ENCODE measurements at places on chromosomes 11 and 22.

- DNase-seq = no peak
These were observed 16.1 kb upstream of the CARD18 start for GRCh38 chr11:105155679-105156078.

DNA sequence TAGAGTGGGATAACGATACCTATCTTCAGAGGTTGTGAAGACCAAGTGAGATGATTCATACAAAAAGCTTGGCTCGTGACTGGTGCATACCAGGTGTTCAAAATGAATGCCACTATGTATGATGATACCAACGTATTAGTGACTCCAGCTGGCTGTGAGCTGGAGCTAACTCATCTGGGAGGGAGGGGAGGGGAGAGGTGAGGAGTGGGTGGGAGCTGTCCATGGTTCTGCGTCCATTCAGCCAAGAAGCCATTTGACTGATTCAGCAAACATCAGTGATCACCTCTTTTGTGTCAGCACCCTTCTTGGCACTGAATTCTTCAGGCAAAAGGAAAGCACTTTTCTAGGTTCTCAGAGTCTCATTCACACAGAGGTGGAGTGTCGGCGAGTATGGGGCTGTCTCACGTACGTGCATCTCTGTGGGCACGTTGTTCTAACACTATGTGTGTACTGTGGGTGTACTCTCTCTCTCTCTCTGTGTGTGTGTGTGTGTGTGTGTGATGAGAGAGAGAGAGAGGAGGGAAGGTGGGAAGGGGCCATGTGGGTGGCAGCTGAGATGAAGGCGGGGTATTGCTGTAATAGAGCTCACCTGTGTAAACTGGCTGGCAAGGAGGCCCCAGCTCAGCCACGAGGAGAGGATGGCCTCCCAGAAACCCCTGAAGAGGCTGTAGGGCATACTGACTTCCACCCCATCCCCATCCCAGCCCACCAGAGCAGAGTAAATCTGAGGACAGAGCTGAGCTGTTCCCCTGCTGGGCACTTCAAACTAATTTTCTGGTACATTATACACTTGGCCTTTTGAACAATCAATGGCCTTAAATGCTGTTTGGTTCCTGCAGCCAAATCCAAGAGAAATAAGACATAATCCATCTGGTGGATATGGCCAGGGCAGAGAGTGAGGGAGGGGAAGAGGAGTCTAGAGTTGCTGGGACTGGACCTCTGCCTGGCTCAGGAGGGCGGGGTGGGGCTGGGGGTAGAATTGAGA is 96.1 kb upstream of the THY1 start:
- DNase-seq = no peak

DNA sequence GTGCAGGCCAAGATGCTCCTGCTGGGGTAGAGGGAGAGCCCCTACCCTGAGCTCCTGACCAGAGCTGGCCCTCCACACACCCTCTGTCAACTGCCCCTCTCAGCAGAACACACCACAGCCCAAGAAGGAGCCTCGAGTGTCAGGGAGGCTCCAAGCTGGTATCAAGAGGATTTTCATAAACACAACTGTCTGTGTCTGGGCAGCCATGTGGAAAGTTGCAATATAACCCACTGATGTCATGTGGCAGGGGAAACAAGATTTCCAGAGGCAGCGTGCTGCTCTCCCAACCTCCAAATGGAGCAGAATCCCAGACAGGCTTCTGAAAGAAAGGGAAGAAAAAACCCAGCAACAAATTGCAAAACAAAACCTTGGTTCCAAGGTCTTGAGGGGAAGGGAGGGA is 569.9 kb downstream of the BUD13 start:
- no peak for DNase-seq

DNA sequence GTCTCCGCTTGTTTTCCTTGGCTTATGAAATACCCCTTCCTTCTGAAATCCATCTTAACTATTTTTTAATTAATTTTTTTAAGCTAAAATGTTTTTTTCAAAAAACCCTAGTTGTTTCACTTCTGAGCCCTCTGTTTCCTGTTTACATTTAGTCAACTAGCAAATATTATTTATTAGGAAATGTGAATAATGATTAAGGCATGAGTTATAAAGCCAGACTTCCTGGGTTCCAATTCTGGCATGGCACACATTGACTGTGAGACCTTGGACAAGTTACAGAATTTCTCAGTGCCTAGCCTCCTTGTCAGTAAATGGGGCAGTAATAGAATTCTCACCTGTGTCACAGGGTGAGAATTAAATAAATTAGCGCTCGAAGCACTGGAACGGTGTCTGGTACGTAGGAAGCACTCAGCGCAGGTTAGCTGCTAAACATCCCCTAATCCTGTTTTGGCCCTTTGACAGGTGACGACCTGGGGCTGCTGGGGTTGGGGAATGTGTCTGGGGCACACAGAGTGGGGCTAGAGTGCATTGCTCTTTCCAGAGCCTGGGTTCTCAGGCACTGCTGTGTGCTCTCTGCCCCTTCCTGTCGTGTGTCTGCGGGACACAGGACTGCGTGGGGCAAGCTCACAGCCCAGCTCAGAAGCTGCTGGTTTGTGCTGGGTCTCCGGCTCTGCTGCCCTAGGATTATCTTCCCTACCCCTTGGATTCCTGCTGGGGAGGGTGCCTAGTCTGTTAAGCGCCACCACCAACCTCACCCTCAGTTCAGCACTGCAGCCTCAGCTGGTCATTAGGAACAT is 13.1 kb downstream of the PANX1 start:
- no peak for DNase-seq
